ENCODE measurements at places on chromosomes 13 and 19. TPM values are rescaled to one million over a fixed set of nuclear protein-coding genes. Genes with fewer than 3 reads are reported as not detected.

Gene PRRG2
- total RNA-seq = 0.32 TPM

Gene FIZ1
- 17.0 TPM for total RNA-seq

Gene ZNF221
- total RNA-seq = 9.2 TPM

Gene S1PR4
- total RNA-seq = not detected

Gene F2RL3
- 0.08 TPM for total RNA-seq

Gene CLEC4G
- not detected for total RNA-seq

Gene HNRNPA1L2
- total RNA-seq = 7.2 TPM

DNA sequence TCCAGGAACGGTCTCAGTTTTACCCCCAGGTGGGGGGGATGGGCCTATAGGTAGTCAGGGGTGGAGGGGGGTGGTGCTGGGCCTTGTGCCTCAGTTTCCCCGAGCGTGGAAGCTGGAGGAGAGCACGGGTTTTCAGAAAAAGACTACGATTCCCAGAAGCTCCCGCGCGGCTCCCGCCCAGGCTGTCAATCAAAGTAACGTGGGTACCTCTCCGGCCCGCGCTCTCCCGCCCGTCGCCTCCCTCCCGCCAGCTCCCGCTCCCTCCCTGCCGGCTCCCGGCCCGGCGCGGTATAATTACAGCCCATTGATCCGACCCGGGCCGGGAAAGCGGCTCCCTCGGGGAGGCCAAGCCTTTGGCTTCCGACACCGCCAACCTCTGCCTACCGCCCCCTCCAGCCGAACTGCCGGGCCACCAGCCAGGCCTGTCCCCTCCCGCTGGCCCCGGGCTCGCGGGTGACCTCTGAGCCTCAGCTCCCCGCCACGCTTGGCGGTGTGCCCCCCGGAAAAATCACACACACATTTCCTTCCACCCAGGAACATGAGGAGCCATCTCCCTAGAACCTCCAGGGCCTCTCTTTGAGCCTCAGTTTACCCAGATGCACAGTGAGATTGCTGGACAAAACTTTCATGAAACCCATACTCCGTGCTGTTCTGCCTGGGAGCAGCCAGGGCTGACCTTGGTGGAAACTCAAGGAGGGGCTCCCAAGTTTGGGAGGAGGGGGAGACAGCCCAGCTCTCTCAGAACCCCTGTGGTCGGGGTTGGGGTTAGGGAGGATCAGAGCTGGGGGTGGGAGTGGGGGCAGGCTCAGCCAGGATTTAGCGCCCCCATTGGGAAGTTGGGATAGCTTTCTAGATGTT, 7.3 kb upstream of the TLE2 start:
- DNase-seq = peak; percentile 96

- DNase-seq = peak; percentile 92
These were observed 224.5 kb downstream of the B3GLCT start for GRCh38 chr13:31424130-31424729.

- no peak for DNase-seq
These were observed 51.5 kb downstream of the RASA3 start for GRCh38 chr13:114080739-114081561.

GRCh38 chr13:111879719-111880118, 187.2 kb upstream of the SOX1 start:
- DNase-seq = peak; percentile 62

- DNase-seq = no peak
These were observed 10.9 kb downstream of the EXOC3L2 start for GRCh38 chr19:45234089-45234869.

- DNase-seq = no peak
These were observed 3.4 kb upstream of the JUND start for GRCh38 chr19:18284712-18285360.

DNA sequence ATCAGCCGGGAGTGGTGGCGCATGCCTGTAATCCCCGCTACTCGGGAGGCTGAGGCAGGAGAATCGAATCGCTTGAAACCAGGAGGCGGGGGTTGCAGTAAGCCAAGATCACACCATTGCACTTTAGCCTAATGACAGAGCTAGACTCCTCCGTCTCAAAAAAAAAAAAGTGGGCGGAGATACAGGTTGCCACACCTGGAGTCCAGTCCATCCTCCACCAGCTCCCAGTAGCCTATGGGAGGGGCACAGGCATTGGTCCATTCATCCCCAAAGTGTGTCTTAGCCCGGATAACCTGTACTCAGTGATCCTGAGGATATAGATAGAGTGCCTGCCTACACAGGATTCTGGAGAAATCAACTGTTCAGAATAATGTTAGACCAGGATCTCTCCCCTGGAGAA, 3.4 kb upstream of the DOT1L start:
- no peak for DNase-seq

Data from osteocyte (in vitro differentiated cells).